ENCODE measurements at places on chromosomes 3 and 15.

DNA sequence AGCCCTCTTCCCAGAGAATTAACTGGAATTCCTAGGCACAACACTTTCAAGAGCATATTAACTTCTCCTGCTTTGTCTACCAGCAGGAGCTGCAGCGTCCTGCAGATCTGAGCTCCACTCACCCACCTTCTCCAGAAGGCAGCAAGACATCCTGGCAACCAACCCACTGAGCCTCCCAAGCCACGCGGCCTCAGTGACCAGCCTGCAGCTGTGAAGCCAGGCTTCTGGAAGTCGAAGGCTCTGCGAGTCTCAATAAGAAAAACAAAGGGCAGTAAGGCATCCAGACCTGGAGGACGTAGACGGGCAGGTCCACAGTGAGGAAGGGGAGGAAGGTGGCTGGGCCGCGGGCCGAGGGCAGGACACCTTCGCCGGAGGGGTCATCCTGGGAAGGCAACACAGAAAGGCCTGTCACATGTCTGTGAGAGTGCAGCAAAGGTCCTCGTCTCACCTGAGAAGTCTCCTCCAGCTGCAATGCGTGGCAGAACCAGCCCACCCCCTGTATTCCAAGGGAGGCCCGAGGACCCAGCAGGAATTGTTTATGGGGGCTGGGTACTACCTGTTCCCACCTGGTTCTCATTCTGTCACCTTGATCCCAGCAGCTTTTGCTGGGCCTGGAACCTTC, 36.2 kb downstream of the ZXDC start:
- DNase-seq = no peak

- DNase-seq = no peak
Observed at GRCh38 chr3:161082063-161082462, 23.1 kb downstream of the B3GALNT1 start.

DNA sequence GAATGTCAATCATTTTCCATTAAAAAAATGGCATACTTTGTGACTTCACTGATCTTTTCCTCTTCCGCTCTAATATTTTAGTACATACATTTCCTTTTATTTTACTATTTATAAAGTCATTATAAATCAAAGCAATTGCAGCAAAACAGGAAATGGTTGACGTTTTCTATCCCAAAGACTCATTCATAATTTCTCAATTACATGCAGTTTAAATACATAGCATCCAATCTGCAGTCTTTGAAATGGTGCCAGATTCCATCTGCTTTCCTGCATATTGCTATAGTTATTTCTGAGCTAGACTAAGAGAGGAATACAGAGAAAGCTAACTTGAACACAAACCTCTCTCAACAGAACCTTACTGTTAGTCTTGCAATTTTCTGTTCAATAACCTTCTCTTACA, 179.8 kb downstream of the ZPLD1 start:
- DNase-seq = no peak

DNA sequence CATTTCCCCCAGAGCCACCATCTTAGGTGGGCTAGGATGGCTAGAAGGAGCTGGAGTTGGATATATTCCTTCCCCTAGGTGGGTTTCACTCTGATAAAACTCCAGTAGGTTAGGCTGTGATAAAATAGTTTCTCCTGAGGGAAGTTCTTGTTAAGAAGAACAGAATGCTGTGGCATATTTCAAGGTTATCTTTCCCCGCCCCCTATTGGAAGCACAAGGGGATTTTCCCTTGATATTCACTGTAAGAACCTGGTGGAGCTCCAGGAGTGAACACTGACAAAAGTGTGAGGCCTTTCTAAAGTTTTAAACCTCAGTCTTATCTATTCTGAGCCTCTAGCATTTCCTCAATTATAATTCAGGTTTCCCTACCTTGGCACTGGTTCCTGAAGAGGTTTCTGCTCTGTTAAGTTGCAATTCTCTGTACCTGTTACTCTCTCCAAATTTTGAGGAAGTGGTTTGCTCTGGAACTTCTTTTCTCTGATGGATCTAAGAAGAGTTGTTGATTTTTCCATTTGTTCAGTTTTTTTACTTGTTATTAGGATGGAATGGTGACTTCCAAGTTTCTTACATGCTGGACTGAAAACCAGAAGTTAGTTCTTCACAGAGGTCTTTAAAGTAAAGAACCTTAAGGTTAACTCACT, 113.5 kb downstream of the GMPS start:
- DNase-seq = no peak

- DNase-seq = no peak
Observed at GRCh38 chr15:39052323-39052705, 487.7 kb upstream of the RASGRP1 start.

DNA sequence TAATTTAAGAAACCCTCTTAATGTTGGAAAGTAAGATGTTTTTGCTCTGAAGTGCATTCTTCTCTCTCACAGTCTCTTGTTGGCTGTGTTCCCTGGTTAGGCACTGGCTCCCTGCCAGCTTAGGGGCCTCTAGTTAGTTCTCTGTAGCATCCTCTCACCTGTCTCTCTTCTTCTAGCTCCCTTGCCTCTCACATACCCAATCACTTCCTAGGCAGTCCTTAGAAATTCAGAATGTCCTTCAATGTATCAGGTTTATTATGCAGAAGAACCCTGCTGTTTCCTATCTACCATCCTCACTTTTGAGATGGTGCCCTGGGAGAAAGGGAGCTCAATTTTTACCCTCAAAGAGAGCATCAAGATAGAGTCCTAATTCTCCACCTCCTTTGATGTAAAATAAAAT, 36.2 kb upstream of the CPNE4 start:
- no peak for DNase-seq

All from NCI-H774 (cell line).